ENCODE measurements at places on chromosomes 6 and 20. TPM values are rescaled to one million over a fixed set of nuclear protein-coding genes. Genes with fewer than 3 reads are reported as not detected.

The TGM3 gene
- not detected for total RNA-seq

- peak; percentile 70 for DNase-seq
These were observed 18.5 kb downstream of the FRMD1 start for GRCh38 chr6:168060521-168060931.

- DNase-seq, result no peak
These were observed 69.7 kb downstream of the ECT2L start for GRCh38 chr6:138865480-138866109.

DNA sequence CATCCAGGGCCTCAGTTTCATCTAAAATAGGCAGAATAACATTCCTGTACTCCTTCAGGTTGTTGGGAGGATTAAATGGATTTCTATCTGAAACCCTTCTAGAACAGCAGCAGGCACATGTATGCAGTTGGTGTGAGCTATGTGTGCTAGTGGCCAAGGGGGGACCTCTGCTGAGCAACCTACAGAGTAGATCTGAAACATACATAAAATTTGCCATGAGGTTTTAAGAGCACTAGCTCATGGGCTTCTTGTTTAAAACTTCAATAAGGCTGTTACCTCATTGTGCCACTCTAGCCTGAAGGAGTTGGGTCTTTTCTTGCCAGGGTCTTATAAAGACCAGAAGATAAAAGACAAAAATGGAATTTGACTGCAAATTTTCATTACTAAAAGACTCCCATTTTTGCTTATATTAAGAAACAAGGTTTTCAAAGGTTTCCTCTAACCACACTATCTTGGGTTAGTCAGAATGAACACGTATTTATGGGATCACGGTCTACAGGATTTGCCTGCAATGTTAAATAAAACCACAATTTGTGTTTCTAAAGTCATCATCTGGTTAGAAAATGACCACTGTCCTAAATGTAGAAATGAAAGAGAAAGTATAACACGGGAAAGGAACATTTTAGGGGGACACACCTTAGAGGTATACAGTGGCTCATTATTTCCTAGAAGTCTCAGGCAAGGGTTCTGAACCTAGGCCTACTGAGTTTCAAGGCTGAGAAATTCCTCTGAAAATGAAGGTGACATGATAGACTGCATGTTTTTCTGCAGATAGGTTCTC lies 144.9 kb upstream of the OLIG3 start:
- DNase-seq, result no peak

- no peak for DNase-seq
These were observed 16.3 kb downstream of the GNAS start for GRCh38 chr20:58868795-58869194.

DNA sequence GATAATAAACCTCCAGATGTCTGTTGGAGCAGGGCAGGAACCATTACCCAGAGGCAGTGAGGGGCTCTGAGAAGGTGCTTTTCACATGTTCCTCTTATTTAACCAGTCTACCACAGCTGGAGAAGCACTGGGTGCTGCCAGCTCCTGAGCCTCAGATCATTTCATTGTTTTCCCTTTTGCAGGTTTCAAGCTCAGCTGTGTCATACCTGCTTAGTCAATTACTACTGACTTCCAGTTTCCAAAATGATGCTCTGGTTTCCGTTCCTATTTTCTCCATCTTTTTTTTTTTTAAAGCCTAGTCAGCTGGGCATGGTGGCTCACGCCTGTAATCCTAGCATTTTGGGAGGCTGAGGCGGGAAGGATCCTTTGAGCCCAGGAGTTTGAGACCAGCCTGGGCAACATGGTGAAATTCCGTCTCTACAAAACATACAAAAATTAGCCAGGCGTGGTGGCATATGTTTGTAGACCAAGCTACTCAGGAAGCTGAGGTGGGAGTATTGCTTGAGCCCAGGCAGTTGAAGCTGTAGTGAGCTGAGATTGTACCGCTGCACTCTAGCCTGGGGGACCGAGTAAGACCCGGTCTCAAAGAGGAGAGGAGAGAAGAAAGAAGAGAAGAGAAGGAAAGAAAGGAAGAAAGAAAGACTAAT lies 6.7 kb downstream of the FLOT1 start:
- no peak for DNase-seq

GRCh38 chr6:141677598-141678211 lies 455.0 kb upstream of the GJE1 start:
- DNase-seq, result no peak

DNA sequence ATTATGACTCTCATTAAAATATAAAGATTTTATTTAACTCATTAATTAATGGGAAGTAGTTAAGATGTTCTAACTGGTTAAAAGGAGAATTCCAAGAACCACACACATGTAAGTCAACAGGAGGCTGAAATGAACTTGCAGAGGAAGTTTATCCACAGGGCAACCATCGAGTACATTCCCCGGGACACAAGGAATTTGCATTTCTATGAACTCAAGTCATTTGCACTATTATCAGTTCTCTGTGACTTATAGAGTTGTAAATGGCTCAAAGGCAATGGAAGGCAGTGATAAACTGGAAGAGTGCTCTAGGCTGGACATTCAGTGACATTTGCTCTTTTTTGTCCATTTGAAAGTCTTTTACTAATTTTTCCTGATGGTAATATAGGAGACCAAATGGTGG lies 97.4 kb downstream of the SNX5 start:
- no peak for DNase-seq

- DNase-seq, result no peak
These were observed 26.6 kb downstream of the PPP1R16B start for GRCh38 chr20:38831995-38832620.

DNA sequence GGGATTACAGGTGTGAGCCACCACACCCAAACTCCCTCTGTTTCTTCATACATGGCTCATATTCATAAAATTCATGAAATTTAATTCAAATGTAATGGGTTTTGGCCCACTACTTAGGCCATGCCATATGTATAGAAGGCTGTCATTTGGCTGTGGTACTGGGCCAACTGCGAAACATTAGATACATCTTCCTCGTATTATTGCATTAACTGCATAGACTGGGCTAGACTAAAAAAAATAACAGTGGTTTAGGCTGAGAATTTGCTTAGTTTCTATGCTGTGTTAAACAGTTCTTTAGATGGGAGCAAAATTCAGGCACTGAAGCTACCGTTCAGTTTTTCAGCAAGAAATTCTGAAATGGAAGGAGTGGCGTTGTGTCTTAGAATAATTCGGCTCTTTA lies 133.6 kb downstream of the DOK5 start:
- DNase-seq, result no peak

Data from heart right ventricle (tissue), 16 donors.